ENCODE measurements at places on chromosomes 1 and 21. TPM values are rescaled to one million over a fixed set of nuclear protein-coding genes. Genes with fewer than 3 reads are reported as not detected.

- DNase-seq, result no peak
Measured at GRCh38 chr1:24540906-24541710, 14.8 kb upstream of the NCMAP start.

- DNase-seq, result no peak
Measured at GRCh38 chr1:11025618-11026017, 13.2 kb downstream of the TARDBP start.

DNA sequence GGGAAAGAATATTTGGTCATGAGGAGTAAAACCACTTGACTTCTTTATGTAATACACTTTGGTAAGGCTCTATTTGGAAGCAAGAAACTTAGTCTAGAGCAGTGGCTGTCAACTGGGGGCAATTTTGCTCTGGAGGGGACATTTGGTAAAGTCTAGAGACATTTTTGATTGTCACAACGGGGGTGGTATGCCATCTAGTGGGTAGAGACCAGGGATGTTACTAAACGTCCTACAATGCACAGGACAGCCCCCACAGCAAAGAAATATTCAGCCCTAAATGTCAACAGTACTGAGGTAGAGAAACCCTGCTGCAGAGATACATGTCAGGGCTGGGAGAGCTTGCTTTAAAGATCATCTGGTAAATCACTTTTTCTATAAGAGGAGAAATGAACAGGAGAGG, 13.5 kb downstream of the FUCA1 start:
- no peak for DNase-seq

DNA sequence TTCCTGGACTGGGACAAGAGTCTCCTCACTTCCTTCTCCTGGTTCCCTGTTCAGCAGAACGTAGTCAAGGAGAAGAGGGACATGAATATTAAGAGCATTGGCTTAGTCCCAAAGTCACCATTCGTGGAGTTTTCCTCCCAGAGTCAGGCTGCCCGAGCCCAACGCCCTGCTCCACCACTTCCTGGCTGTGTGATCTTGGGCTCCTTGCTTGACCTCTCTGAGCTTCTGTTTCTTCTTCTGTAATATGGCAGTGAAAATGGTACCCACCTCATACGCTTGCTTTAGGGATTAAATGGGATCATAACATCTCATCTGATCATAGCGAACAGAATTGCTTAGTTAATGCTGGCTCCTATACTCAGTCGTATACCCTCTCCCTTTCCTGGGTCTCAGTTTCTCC, 12.0 kb upstream of the CASZ1 start:
- no peak for DNase-seq

DNA sequence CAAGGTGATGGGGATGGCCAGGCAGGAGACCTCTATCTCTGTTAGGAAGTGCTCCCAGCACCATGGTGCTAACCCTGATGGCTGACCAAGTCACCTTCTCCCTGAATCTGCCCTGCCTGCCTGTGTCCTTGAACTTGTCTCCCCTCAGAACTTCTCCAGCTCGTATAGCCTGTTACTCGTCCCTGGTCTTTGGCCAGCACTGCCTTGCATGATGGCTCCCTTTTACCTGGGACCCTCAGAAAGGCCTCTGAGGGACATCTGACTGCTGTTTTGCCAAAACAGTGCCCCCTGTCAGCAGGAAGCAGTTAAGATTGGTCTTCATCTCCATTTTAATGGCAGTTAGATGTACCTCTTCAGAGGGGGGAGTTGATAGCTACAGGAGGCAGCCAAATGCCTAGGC, 148.3 kb downstream of the RHOU start:
- no peak for DNase-seq

DNA sequence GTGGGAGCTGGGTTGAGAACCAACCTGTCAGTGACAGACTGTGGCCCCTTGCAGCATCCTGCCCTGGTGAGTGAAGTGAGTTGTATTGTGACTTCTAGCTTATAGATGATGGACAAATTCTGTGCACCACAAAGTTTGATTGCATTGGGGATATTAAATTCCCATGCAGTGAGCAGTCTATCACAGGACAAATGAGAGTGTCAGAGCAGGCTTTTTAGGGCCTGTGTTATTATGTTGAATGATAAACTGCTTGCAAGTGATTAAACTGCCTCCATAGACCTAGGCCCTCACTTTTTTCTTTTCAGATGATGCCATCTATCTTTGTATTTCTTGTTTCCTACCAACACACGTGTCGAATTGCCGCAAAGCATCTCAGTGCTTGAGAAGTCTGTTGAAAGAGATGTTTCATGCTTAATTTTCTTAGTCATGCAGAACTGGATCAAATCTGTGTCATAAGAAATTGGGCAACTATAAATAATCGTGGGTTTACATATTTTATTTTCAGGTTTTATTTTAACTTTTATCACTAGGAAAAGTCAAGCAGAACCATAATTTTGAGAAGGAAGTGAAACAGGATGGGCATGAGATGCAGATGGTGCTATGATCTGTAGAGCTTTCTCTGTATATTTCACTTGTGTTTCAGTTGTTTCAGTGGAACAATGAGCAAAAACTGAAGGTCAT, 199.2 kb downstream of the S1PR1 start:
- no peak for DNase-seq

- no peak for DNase-seq
Measured at GRCh38 chr1:59674595-59674994, 140.2 kb upstream of the HOOK1 start.

- no peak for DNase-seq
Measured at GRCh38 chr1:87299661-87300060, 29.0 kb upstream of the LMO4 start.

GRCh38 chr1:181134543-181135436, 46.3 kb downstream of the IER5 start:
- peak; percentile 78 for DNase-seq

DNA sequence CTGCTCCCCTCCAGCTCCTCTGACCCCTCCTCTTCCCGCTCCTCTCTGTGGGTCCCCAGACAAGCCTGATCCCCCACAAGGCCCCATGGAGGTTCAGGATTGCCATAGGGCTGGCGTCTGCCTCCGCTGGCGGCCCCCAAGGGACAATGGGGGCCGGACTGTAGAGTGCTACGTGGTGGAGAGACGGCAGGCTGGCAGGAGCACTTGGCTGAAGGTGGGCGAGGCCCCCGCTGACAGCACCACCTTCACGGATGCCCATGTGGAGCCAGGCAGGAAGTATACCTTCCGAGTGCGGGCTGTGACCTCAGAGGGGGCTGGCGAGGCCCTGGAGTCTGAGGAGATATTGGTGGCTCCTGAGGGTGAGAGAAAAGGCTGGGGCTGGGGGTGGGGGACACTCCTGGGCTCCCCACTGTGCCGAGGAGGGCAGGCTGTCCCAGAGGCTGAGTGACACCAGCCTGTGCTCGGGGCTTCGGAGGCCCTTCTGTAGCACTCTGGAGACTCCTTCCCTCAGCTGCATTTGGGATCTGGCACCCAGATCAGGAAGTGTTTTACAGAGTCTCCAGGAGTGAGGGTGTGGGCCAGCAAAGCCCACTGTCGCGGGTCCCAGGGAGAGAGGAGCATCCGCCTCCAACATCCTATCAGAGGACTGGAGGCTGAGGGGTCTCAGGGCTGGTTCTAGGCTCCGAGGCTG, 25.9 kb downstream of the IGFN1 start:
- peak; percentile 74 for DNase-seq

- DNase-seq, result peak; percentile 97
Measured at GRCh38 chr1:173476665-173477285, 360 bp upstream of the PRDX6 start.

DNA sequence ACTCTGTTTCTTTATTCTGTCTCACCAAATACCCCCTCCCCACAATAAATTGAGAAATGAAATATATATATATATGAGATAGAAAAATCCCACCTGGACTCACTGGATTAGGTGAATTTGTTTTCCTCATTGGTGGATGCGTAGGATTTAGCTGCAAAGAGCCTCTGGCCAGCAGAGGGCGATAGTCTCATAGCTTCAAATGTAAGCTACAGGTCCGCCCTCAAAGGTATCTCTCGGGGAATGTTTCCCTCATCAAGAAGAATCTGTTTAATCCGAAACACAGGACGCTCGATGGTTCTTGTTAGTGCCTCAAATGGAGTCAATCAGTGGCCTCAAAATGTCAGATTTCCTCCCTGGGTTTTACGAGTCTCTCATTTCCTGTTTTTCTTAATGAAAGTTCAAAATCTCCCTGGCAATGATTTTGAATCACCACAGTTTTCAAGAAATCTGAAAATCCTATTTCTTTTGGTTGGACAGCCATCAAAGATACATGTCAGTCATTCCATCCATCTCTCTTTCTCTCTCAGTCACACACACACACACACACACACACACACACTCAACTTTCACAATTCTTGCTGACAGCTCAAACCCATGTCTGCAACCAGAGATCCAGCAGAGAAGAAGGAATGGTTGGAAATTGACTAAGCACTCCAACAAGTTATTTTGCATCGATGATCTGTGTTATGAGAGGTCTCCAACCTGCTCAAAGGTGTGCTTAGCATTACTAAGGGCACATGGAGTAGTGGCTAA, 13.9 kb upstream of the CAMK1G start:
- DNase-seq, result no peak

- DNase-seq, result no peak
Measured at GRCh38 chr1:4425892-4426291, 228.5 kb upstream of the AJAP1 start.

GRCh38 chr1:241068359-241068758, 288.6 kb downstream of the RGS7 start:
- no peak for DNase-seq

DNA sequence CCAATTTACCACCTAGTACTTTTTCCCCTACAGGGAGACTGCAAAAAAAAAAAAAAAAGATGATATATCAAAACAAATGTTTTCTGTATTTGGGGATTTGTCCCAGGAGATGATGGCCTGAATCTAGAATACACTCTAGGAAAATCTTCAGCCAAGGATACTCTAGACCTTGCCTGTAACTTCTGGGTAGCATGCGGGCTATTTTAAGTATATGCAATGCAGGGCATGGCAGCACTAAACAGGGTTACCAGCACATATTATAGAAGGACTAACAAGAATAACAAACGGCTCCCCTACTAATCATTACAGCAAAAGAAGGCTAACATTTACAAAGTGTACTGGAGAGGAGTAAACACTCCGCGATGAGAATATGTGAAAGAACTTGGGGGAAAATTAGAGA, 109.6 kb downstream of the GPATCH2 start:
- DNase-seq, result no peak

DNA sequence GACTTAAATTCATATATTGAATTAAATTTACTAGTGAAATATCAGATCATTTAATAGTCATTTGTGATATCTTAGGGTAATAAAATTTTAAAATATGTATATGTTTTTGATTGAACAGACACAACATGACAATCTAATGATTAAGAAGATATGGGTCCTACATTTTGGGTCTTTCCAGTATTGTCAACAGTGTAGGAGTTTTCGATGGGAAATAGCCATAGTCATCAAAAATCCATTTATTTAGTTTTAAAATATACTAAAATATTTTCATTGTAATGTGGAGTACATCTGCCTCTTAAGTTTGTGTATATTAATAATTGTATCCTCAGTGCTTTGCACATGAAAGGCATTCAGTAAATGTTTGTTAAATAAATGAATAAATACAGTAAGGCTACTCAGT, 14.0 kb downstream of the TRMT13 start:
- DNase-seq, result no peak

DNA sequence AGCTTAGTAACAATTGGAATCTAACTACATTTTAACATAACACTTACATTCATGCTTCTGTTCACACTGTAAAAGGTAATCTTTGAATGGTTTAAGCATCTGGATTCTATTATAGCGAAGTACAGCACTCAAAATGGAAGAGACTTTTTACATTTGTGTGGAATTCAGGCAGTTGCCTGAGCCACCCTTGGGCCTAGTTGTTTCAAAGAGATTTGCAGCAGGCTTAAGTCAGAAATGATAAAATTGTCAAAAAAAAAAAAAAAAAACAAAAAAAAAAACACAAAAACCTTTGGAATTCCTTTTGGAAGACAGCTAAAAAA, 199.9 kb downstream of the LYPLAL1 start:
- DNase-seq, result no peak

- peak; percentile 38 for DNase-seq
Measured at GRCh38 chr21:31629972-31630711, 29.4 kb upstream of the SOD1 start.

DNA sequence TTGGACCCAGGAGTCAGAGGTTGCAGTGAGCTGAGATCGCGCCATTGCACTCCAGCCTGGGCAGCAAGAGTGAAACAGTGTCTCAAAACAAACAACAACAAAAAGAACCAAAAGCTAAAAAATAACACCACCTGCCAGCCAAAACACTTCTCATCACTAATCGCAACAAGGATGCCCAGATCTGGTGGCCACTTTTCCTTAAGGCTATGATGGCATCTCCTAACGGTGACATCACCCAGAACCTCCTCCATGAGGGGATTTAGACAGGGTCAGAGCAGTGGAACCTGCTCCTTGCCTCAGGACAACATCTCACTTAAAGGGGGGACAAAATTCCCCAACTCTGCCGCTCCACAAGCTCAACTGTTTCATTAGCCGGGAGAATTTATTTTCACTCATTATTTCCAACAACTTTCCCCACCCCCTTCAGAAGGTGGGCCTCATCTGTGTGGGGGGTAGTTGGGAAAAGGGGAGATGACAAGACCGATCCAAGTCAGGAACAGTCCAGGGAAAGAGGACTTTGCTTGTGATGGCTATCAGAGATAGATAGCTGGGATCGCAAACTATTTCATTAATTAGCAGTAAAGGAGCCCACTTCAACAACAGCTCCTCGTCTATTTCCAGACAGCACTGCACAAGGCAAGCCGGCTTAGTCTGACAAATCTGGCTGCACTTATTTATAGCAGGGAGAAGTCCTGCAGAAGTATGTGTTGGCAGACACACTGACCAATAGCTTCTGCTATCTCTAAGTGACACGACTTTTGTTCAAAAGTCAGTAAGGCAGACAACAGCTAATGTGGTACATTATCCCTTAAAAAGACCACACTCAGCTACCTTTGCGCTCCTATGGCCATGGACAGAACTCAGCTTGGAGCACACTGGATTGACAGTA, 2.6 kb downstream of the PABPC4 start:
- no peak for DNase-seq

GRCh38 chr1:223780318-223780717, 65.4 kb downstream of the TP53BP2 start:
- no peak for DNase-seq

The OXCT2 gene
- 1.2 TPM for total RNA-seq

The MAP3K21 gene
- total RNA-seq, result 0.19 TPM

The MFSD2A gene
- total RNA-seq, result 0.69 TPM

The ARHGEF16 gene
- total RNA-seq, result 0.32 TPM

The LRRC38 gene
- total RNA-seq, result not detected

The UTS2 gene
- total RNA-seq, result not detected

The GUCA2B gene
- total RNA-seq, result not detected

The LMOD1 gene
- total RNA-seq, result 297 TPM

The UBXN10 gene
- total RNA-seq, result 0.29 TPM
